Naive thymus-derived CD4-positive, alpha-beta T cell (primary cell): ENCODE measurements at places on chromosomes 6 and 20.

- no peak for DNase-seq
Measured at GRCh38 chr6:29938746-29939508, 3.4 kb upstream of the HLA-A start.

- DNase-seq: no peak
Measured at GRCh38 chr20:17298171-17298570, 71.3 kb downstream of the PCSK2 start.

DNA sequence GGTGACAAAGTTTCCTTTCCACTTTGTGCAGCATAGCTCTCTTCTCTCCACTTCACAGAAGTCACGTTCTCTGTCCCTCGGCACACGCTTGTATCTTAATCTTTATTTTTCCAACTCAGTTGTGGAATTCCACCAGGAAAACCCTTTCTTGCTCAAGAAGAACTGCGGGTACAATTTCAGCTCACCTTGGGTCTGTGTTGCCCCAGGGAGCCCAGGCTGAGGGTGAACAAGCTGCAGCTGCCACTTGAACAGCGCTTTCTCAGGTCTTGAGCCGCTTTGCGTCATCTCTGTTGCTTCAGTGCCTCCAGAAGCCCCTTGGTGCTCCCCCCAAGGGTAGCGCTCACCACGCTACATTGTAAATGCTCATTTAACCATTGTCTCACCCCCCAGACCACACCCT lies 229.2 kb upstream of the TAB2 start:
- DNase-seq: no peak

- no peak for DNase-seq
Measured at GRCh38 chr20:61030130-61030529, 221.9 kb upstream of the CDH4 start.

DNA sequence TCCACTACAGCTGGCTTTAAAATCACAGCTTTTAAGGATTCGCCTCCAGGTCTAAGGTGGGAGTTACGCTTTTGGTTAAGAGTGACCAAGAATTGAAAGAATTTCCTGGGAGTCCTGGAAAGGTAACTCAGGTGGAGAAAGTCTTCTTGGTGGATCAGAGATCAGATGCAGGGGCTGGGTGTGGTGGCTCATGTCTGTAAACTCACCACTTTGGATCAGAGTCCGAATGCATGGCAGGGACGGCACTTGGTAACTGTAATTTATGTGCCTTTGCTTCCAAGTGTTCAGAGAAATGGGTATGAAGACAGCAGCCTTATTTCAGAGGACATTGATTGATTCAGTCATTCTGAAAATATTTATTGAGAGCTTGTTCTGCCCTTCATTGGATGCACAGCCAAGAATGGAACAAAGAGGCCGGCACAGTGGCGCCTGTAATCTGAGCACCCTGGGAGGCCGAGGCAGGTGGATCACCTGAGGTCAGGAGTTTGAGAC lies 18.0 kb upstream of the JARID2 start:
- DNase-seq: no peak

- no peak for DNase-seq
Measured at GRCh38 chr6:31397901-31398525, 5.4 kb upstream of the MICA start.

GRCh38 chr6:46918806-46919205 lies 2.9 kb downstream of the ADGRF5 start:
- DNase-seq: no peak

DNA sequence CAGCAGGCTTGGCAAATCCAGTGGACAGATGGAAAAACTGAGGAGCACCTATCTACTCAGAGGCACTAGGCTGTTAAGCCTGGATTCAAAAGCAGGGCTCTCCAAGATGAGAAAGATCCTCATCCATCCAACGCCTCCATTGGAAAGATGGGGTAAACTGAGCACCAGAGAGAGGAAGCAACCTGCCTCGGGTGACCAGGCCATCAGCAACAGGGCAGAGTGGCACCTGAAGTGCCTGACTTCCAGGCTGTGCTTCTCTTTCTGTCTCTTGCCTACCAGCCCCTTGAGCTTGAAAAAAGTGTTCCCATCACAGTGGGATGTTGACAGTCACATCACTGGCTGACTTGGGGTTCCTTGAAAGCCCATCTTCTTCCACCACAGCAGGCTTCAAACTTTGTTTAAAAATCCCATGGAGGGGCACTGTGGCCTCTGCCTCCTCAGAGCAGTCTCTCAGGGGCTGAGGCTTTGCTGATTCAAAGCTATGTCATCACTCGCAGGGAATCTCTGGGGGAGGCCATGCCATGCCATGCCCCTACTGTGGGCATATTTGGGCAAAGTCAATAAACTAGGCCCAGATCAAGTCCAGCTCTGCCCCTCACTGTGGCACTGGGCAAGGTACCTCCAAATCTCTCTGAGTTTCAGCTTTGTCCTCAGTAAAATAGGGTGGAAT lies 44.8 kb upstream of the TGM2 start:
- DNase-seq: no peak

DNA sequence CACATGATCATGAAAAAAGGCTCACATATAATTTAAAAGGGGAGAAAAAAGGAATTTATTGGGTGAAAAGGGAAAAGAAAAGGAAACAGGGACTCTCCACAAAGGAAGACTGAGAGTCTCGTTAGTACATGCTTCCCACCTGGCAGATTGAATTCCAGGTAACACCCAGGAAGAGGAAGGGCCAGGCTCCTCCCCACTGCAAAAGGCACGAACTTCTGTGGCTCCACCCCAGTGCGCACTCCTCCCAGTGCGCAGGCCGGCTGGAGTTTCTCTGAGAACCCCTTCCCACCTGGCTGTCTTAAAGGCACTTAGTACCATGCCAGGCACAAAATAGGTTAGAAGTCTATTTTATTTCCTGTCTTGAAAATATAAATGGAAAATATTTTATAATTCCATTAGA lies 129.8 kb downstream of the COL12A1 start:
- DNase-seq: no peak

DNA sequence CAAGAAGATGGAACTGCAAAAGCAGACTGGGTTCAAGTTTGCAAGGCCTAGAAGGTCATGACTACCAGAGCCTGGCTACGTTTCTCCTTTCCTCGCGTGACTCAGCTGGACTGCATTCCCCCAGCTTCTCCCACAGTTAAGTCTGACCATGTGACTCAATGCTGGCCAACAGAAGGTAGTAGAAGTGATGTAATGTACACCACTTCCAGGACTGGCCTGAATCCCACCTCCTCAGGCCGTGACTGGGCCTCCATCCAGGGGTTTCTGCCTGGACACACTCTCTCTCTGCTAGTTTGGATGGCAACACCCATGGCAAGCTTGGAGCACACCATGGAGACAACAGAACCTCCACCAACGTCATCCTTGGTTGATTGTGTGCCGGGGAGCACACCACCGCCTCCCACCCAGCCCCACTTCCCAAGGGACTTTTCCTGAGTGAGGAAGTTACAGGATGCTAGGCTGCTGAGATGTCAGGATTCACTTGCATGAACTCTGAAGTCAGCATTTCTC lies 112.0 kb upstream of the CDYL start:
- no peak for DNase-seq

- no peak for DNase-seq
Measured at GRCh38 chr6:107973594-107973993, 15.6 kb upstream of the SEC63 start.

- DNase-seq: no peak
Measured at GRCh38 chr20:63159826-63160640, 55.9 kb downstream of the YTHDF1 start.

GRCh38 chr6:42771741-42772100 lies 10.1 kb upstream of the BICRAL start:
- no peak for DNase-seq

DNA sequence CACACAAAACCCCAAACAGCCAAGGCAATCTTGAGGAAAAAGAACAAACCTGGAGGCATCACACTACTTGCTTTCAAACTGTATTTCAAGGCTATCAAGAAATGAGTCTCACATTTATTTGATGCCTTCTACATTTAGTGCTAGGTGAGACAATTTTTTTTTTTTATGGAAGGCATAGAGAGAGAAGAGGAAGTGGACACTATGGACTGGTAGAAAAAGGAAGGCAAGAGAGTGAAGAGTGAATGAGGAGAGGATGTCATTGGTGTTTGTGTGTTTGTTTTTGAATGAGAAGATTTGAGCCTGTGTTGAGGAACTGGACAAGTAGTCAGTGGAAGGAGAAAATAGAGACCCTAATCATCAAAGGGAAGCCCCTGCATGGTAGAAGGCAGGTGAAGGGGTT lies 182.0 kb upstream of the JAG1 start:
- no peak for DNase-seq

GRCh38 chr6:15267221-15267620 lies 21.4 kb downstream of the JARID2 start:
- no peak for DNase-seq

- DNase-seq: no peak
Measured at GRCh38 chr6:148854096-148854495, 107.3 kb downstream of the UST start.

DNA sequence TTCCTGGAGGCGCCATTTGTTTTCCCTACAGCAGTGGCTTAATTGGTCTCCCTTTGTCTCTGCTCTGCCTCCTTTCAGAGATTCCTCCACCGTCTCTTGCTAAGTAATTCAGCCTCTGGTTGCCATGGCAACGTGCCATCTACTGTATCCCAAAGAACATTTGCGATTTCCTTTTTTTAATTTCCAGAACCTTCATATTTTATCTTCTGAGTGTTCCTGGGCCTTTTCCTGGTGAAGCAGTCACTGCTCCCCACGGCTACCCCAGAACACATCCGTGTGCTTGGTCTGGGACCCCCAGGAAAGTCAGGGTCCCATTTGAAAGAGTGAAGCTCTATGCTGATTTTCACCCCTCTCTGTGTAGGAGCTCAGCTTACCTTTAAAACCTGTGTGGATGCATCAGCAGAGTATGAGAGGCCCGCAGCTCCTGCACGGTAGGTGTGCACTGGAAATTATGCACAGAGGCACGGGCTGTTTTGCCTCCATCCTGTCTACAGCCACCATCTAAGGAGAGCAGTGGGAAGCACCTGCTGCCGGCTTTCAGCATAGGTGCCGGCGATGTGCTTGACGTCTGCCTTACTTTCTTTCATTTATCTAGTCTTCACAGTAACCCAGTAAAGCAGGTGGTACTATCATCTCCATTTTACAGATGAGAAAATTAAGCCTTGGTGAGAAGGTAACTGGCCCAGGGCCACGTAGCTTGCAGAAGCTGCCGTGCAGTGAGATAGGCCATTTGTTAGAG lies 122.8 kb downstream of the SYCP2 start:
- DNase-seq: no peak

DNA sequence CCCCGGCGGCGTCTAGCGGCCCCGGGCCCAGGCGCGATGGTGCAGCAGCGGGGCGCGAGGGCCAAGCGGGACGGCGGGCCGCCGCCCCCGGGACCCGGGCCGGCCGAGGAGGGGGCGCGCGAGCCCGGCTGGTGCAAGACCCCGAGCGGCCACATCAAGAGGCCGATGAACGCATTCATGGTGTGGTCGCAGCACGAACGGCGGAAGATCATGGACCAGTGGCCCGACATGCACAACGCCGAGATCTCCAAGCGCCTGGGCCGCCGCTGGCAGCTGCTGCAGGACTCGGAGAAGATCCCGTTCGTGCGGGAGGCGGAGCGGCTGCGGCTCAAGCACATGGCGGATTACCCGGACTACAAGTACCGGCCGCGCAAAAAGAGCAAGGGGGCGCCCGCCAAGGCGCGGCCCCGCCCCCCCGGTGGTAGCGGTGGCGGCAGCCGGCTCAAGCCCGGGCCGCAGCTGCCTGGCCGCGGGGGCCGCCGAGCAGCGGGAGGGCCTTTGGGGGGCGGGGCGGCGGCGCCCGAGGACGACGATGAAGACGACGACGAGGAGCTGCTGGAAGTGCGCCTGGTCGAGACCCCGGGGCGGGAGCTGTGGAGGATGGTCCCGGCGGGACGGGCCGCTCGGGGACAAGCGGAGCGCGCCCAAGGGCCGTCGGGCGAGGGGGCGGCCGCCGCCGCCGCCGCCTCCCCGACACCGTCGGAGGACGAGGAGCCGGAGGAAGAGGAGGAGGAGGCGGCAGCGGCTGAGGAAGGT lies 715 bp downstream of the SOX12 start:
- peak; percentile 51 for DNase-seq

- no peak for DNase-seq
Measured at GRCh38 chr20:52446421-52447224, 255.0 kb upstream of the ZFP64 start.

DNA sequence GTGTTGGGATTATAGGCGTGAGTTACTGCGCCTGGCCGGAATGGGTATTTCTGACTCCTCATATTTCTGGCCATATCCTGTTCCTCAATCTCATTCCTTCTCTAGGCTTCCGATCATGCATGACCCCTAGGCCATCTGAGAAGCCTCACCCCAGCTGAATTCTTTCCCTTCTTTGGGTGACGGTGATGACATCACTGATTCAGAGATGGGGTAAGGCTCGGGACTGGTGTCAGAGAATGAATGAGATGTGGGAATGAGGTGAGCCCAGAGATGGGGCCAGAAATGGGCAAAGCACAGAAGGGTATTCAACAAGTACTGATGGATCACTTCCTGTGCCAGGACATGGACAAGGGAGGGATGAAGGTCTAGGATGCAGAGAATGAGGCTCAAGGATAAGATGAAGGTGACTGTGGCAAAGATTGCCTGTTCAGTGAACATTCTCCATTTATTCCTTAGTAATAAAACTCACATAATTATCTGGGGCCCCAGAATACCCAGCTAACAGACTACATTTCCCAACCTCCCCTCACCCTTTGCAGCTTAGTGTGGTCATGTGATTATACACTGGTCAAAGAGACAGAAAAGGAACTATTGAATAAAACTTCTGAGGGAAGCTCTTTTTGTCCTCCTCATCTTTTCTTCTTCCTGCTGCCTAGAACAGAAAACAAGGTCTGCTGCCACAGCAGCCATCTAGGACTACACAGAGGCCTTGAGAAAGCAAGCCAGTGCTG lies 39.6 kb downstream of the KIAA0319 start:
- DNase-seq: no peak

- no peak for DNase-seq
Measured at GRCh38 chr6:116286773-116287358, 7.1 kb upstream of the TSPYL1 start.

- DNase-seq: no peak
Measured at GRCh38 chr20:3678198-3678597, 3.6 kb downstream of the ADAM33 start.

DNA sequence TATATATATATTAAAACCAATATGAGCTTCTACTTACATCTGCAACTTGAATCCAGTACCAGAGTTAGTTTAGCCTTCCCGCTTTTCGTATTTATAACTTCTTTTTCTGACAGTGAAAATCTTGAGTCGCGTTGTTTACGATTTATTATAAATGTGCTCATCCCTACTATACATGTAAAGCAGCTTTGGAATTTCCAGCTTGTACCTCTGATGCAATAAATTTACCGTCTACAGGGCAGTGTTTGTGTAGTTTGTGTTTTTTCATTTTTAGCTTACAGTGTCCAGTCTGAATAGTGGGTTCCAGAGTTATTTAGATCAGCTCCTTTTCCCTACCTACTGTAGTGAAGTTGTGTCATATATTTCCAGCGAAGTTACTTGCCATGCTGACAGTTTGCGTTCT lies 66.3 kb downstream of the TIAM2 start:
- DNase-seq: no peak

DNA sequence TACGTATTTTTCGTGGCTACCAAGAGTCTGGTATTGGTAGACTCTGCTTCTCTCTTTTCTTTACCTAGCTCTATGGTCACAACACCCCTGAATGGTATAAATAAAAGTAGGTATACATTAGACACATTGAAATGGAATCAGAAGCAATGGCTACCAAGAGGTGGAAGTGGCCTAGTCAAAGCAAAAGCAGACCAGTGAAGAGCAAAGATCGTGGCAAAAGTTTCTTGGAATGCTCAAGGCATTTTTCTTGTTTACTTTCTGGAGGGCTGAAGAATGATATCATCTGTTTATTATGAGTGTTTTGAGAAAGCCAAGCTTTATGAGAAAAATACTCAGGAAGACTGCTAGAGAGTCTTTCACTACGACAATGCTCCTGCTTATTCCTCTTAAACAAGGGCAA lies 28.6 kb upstream of the MOCS1 start:
- no peak for DNase-seq
